Stimulated activated CD4-positive, alpha-beta T cell treated with anti-CD3 and anti-CD28 coated beads, Interleukin-1b, Interleukin-23, amount 100 ng/mL, for 24 hours (primary cell): ENCODE measurements at places on chromosomes 16 and 17.

GRCh38 chr16:55021595-55022475, 91.2 kb downstream of the IRX5 start:
- no peak for DNase-seq

DNA sequence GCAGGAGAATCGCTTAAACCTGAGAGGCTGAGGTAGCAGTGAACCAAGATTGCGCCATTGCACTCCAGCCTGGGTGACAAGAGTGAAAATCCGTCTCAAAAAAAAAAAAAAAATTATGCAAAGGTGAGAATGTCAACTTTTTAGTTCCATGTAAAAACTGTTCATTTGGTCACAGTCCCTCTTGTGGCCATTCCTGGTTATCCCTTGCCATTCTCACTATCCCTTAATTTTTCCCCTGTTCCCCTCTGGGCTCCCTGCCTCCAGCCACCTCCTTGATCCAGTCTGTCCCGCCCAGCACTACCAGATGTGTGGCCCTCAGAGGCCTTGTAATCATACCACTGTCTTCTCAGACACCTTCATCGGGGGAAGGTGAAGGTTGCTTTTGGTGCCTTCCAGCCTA, 23.4 kb downstream of the DCAF7 start:
- no peak for DNase-seq

DNA sequence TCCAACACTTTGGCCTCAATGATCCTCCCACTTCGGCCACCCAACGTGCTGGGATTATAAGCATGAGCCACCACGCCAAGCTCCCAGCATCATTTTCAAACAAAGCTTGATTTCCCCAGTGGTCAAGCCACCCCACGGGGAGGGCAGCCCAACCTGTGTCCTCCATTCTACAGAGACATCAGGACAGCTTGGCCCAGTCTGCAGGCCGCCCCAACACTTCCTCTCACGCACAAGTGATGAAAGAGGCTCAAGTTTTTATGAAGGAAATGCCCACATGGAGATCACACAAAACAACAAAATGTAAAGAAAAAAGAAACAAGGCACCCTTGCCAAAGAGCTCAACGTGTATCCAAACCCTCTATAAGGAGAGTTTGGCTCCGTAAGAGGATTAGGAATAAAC, 112.4 kb downstream of the XYLT1 start:
- DNase-seq: no peak

GRCh38 chr17:32723310-32723955, 153.5 kb downstream of the MYO1D start:
- no peak for DNase-seq

DNA sequence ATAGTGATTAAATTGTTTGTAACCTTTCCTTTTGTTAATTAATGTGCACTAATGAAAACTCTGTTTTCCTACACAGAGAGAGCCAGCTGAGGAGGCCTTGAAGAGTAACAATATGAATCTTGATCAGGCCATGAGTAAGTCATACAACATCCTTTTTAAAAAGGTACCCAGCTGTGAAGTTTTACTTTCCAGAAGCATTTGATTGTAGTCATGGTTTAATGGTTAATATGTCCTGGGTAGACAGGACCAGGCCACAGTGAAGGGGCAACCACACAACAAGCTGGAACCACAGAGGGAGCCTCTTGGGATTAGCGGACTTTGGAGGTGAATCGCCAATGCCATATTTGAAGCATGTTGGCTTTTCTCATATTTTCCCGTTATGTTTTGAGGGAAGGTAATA, 55.6 kb downstream of the TMC6 start:
- no peak for DNase-seq

DNA sequence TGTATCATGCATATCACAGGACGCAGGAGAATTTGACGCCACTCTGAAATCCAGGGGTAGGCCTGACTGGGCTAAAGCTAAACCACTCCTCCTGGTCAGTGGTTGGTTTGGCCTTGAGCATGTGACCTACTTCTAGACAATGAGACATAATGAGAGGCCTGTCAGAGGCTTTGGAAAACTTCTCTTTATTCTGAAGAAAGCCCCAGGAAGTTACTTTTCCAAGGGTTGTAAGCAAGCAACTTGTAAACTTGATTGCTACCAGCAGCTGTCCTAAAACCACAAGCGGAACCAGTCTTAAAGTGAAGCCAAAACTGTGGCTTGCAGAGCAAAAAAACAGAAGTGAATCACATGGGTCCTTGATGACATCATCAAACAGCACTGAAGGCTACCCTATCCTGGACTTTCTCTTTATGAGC, 138.2 kb upstream of the COX10 start:
- DNase-seq: no peak

GRCh38 chr16:28131743-28132393, 68.4 kb upstream of the GSG1L start:
- DNase-seq: no peak

DNA sequence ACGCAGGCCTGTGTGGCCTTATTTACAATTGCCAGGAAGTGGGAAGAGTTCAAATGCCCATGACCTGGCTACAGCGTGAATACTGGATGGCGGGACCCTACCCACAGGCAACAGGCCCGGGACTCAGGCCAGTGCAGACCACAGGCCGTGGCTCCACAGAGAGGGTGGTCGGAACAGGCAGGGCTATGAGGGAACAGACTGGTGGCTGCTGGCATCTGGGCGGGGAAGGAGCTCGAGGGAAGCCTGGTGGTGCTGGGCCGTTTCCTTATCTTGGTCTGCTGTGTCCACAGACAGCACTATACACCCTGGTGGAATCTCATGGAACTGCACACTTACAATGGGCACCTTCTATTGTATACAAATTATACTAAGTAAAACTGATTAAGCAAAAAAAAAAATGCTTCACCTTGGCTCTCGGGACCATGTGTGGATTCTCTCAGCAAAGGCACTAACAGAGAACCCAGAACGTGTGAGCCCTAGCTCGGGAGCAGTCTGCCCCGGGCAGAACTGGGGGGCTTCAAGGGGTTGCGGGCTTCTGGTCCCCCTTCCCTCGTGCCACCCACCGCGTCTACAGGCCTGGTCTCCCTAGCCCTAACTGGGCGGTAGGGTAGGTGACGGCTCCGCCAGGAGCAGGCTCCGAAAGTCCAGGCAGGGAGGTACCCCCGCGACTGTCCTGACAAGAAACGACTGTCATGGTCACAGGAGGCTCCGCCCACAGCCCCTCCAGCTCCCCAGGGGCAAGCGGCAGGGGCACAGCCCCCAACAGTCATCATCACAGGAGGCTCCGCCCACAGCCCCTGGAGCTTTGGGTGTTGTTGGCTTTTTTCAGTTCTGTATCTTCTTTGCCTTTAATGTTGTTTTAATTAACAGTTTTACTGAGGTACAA, 21.8 kb downstream of the CEP131 start:
- no peak for DNase-seq

GRCh38 chr17:14310101-14310500, 9.2 kb downstream of the HS3ST3B1 start:
- DNase-seq: no peak

- DNase-seq: no peak
Measured at GRCh38 chr17:34251186-34251585, 3.9 kb upstream of the CCL2 start.

- DNase-seq: no peak
Measured at GRCh38 chr17:74187761-74188160, 15.7 kb upstream of the RPL38 start.

DNA sequence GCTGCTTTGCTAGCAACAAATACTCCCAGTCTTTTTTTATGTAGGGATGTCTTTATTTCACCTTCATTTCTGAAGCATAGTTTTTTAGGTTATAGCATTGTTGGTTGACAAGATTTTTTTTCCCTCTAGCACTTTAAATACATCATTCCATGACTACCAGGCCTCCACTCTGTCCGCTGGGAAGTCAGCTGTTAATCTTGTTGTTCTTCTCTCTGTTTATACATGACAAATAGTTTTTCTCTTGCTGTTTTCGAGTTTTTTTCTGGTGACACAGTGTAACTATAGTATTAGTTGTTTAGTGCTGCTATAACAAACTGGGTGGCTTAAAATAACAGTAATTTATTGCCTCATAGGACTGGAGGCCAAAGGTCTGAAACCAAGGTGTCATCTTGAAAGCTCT, 205.5 kb upstream of the CNTNAP4 start:
- DNase-seq: no peak

- no peak for DNase-seq
Measured at GRCh38 chr16:48479329-48479728, 94.1 kb upstream of the SIAH1 start.

DNA sequence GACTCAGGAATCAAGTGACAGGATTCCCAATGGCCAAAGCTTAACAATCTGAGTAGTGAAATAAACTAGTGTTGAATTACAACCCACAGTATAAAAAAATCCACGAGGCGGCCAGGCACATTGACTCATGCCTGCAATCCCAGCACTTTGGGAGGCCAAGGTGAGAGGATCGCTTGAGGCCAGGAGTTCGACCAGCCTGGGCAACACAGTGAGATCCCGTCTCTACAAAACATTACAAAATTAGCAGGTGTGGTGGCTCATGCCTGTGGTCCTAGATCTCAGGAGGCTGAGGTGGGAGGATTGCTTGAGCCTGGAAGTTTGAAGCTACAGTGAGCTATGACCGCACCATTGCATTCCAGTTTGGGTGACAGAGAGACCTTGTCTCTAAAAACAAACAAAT, 133.8 kb downstream of the CPPED1 start:
- DNase-seq: no peak
